ENCODE measurements at places on chromosomes 3 and 15.

DNA sequence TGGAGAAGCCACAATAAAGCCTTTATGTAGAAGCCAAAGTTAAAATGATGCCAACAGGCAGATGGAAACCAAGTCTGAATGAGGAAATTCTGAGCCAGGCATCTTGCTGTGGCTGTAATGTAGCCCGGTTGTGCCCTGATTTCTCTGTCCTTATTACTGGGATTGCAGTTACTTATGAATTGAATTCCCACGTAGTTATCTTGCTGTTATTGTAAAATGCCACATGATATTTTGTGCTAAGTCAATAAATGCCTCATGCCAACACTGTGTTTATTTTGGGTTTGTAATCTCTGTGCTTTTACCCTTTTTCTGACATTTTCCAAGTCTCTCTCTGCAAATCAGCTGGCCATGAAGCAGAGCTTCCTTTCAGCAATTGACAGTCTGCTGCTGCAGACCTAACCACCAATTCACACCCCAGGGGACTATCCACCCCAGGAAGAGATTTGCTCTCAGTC lies 486.1 kb upstream of the GOLIM4 start:
- no peak for DNase-seq

GRCh38 chr3:69878254-69878653 lies 121.3 kb upstream of the SAMMSON start:
- no peak for DNase-seq

- DNase-seq = no peak
Observed at GRCh38 chr15:75840659-75841058, 2.6 kb upstream of the UBE2Q2 start.

GRCh38 chr15:92714077-92714476 lies 58.5 kb upstream of the FAM174B start:
- DNase-seq = no peak

DNA sequence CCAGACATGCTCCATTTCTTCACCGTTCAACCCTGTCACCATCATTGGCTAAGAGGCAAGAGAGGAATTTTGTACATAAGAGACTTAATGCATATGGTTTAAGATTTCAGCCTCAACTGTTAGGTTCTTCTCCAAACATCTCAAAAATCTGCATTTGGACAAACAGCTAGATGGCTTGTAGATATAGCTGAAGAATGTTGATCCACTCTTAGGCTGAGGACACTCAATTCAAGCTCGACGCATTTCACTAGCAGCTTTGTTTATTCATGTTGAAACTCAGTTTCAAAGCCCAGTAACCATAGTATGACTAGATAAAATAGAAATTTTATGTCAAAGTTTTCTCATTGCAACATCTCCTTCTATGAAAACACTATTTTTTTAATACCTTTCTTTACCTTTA lies 208.2 kb downstream of the THRB start:
- DNase-seq = no peak
